ENCODE measurements at places on chromosomes 13 and 19.

DNA sequence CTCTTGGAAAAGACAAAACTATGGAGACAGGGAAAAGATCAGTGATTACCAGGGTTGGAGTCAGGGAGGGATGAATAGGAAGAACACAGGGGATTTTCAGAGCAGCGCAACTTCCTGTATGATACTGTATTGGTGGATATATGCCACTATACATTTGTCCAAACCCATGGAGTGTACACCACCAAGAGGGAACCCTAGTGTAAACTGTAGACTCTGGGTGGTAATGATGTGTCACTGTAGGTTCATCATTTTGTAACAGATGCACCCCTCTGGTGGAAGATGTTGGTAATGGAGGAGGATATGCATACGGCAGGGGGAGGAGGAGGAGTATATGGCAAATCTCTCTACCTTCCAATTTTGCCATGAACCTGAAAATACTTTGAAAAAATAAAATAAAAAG lies 68.1 kb downstream of the UFM1 start:
- DNase-seq, result no peak

- DNase-seq, result no peak
Observed at GRCh38 chr19:50460161-50460765, 16.0 kb upstream of the EMC10 start.

- no peak for DNase-seq
Observed at GRCh38 chr19:35279374-35279773, 3.0 kb upstream of the HAMP start.

DNA sequence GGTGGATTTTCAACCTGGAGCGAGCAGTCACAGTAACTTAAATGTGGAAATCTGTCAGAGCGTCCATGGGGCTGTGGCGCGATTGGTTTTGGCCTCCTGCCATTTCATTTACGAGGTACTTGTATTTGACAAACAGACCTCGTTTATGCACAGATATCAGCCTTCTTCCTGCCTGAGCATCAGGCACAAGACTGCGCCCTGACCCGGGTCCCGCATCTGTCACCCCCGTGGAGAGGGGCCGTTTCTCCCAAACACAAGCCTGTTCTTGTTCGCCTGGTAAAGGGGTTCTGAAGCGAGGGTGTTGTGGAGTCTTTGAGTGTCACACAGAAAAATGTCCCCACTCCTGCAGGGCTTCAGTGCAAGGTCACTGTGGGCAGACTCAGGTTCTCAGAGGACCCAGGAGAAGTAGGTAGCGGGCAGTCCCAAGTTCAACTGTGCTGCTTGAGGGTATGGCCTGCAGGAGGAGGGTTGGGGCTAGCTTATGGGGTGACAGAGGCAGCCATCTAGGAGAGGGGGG lies 202.3 kb downstream of the URI1 start:
- DNase-seq, result no peak

GRCh38 chr13:111177081-111177711 lies 62.1 kb downstream of the ARHGEF7 start:
- no peak for DNase-seq

- DNase-seq, result no peak
Observed at GRCh38 chr13:111407381-111408131, 87.1 kb downstream of the TEX29 start.

- DNase-seq, result no peak
Observed at GRCh38 chr19:48805452-48805851, 5.4 kb downstream of the BCAT2 start.

GRCh38 chr13:32627793-32628192 lies 41.5 kb downstream of the PDS5B start:
- DNase-seq, result no peak

DNA sequence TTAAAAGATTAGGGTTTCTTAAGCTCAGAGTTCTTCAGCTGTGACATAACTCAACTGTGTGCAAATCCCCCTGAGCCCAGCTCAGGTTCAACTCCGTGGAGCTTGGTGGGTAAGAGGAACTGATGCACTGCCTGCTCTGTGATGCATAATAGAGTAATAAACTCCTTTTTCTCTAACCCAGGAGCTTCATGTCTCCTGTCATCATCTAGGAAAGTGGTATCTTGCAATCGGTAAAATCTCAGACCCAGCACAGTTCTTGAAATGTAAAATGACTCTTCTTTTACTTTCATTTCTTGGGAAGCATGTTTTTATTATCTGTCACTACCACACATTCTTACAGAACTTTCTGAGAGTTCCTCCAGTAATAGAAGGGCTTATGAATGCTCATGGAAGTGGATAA lies 123.8 kb upstream of the PCDH9 start:
- DNase-seq, result no peak

DNA sequence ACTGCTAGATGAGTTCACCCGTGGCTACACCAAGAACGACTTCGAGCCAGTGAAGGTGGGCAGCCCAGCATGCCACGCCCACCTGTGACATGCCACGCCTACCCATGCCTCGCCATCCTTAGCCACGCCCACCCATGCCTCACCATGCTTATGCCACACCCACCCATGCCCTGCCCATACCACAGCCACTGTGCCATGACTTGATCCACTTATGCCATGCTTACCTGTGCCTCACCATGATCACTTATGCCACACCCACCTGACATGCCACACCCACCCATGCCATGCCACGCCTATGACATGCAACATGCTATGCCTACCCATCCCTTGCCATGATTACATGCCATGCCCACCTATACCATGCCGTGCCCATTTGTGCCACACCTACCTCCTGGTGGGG lies 12.9 kb upstream of the USE1 start:
- DNase-seq, result no peak

- DNase-seq, result no peak
Observed at GRCh38 chr13:30496147-30496546, 30.4 kb upstream of the HMGB1 start.

DNA sequence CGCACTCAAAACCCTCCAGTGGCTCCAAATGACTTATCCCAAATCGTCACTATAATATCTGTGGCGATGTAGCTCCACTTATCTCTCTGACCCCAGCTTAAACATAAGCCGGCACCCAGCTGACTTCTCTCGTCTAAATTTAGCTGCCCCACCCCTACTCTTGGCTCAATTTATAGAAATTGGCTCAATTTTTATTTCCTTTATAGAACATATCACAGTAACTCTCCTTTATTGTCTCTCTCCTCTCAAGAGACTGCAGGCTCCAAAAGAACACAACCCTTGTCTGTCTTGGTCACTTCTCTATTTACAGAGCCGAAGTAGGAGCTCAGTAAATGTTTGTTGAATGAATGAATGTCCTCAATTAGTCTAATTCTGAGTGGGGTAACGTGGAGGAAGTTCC lies 805 bp downstream of the ZNF784 start:
- DNase-seq, result no peak

GRCh38 chr19:46364359-46364758 lies 17.5 kb downstream of the PPP5C start:
- DNase-seq, result no peak

- DNase-seq, result no peak
Observed at GRCh38 chr13:76953968-76954367, 5.7 kb downstream of the ACOD1 start.

DNA sequence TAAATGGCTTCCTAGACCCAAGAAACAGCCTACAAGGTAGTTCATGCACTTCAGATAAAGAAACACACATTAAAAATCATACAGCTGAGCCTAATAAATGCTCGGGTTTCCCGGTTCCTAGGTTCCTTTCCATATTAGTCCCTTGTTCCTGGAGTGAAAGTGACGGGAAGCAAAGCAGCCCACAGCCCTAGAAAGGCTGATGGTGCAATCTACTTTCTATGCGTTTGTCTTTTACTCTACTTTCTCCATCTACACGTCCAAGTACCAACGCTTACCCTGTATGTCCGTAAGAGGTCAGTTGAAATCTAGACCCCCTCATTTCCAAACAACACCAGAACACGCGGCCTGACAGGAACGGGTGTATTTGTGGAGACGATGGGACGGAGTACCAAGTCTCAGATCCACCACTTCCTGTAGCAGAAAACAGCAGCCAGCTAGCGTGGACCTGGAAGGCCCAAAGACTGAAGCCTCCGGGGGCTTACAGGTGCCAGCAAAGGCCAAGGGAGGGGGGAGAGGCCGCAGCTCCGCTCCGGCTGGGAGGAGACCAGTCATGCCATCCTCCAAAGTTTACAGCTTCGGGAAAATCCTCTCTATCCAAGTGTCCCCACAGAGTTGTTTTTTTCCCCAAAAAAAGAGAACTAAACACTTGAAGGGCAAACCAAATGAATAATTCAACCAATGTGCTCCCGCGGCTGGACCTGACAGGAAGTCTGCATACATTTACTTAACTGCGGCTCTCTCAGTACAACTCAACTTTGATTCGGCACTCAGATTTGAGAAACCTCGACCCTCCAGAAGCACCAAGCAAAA lies 34.1 kb downstream of the STK24 start:
- no peak for DNase-seq

GRCh38 chr13:107461751-107462150 lies 753.6 kb downstream of the LIG4 start:
- DNase-seq, result no peak

GRCh38 chr19:45640849-45641273 lies 1.7 kb upstream of the EML2 start:
- DNase-seq, result no peak

- DNase-seq, result no peak
Observed at GRCh38 chr19:39917561-39918182, 16.8 kb downstream of the FCGBP start.

DNA sequence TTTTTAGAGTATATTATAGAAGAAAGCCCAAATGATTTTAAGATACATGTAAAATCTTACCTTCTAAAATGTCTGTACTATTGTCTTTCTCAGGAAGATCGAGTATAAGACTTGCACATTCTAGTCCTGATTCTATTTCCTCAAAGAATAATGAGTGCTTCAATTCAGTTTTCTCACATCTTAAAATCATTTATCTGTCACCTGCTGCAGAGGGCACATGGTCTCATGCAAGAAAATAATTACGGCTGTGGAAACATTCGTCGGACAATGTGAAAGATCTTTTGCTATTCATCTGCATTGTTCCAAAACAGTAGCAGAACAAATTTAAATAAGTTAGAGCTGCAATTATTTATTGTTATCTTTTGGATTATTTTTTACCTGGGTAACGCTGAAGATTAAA lies 1403.5 kb downstream of the PCDH9 start:
- no peak for DNase-seq

DNA sequence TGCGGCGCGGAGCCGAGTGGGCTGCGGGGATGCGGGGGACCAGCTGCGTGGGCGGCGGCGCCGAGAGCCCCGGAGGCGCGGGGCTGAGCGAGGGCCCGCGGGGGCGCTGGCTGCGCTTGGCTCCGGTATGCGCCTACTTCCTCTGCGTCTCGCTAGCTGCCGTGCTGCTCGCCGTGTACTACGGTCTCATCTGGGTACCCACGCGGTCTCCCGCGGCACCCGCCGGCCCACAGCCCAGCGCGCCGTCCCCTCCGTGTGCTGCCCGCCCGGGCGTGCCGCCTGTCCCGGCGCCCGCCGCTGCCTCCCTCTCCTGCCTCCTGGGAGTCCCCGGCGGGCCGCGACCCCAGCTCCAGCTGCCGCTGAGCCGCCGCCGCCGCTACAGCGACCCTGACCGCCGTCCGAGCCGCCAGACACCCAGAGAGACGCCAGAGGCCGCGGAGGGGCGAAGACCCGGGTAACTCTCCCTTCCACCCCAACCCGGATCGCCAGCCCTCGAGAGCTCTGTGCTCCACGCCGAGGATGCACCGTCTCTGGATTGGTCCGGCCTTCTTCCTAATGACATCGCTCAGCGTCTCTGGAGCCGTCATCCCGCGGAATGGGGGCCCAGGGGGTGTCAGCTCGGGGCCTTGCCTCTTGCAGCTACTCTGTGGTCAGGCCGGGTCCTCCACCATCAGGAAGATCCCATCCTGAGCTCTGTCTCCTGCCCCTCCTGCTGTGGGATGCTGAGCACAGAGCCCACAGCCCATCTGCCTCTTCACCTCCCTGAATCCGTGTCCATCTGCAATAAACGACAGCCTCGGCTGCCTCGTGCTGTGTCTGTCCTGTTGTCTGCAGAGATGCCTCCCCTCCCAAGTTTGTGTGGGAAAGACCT lies 441 bp downstream of the INAFM1 start:
- no peak for DNase-seq

- DNase-seq, result no peak
Observed at GRCh38 chr13:95607366-95607765, 37.1 kb downstream of the DZIP1 start.

GRCh38 chr19:4503132-4503824 lies 15.0 kb downstream of the PLIN4 start:
- DNase-seq, result no peak

DNA sequence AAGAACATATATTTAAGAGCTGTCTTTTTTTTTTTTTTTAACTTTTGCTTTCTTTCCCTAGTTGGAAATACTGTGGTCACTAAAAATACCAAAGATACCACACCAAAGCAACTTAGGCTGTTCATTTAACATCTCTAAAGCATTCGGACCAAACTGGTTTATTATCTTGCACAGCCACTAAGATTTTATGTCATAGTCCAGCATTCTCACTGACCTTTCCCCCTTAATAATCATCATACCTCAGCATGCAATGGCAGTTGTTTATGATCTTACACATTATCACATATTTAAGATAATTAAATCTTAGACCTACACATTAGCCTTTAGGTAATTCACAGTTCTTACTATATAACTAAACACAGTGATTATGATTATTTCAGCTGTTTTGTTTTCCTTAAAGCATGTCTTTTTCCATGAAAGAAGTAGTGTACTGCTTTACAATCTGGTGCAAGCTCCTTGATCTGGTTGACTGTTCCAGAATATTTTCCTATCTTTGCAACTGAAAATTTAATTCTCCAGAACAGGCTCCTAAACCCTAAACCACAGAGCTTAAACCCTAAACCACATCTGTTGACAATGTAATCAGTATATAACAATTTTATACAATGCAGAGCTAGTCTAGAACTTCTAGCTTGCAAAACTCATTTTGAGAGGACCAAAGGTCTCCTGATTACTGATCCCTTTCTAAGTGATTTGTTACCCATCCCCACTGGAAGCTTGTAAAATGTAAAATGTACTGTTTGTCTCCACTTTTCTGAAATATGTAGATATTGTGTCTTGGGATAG lies 74.2 kb downstream of the CDK8 start:
- DNase-seq, result no peak

- DNase-seq, result no peak
Observed at GRCh38 chr19:10538204-10538983, 5.3 kb upstream of the ATG4D start.

DNA sequence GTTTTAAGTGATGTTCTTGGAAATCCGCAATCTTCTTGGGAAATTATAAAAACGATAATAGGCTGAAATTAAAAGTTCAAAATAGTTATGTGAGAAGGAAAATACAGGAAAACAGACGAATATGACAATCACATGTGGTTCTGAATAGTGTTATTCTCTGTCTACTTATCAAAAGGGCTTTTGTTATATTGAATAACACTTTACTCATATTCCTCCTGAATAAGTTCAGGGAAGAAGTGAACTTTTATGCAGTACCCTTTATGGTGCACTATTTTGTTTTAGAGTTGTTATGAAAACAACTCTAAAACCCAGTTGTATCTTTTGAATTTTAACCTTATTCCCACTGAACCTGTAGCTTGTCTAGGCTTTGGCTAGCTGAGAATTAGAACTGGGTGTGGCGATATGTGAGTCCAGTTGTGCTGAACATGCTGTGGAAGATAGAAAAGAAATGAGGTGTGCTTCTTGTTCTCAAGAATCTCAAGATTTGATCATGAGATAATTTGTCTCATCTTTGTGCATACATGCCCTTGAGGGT lies 384.4 kb downstream of the LMO7 start:
- DNase-seq, result no peak
